Cortex of kidney (tissue), 1 donor: ENCODE measurements at places on chromosomes 3 and 15.

DNA sequence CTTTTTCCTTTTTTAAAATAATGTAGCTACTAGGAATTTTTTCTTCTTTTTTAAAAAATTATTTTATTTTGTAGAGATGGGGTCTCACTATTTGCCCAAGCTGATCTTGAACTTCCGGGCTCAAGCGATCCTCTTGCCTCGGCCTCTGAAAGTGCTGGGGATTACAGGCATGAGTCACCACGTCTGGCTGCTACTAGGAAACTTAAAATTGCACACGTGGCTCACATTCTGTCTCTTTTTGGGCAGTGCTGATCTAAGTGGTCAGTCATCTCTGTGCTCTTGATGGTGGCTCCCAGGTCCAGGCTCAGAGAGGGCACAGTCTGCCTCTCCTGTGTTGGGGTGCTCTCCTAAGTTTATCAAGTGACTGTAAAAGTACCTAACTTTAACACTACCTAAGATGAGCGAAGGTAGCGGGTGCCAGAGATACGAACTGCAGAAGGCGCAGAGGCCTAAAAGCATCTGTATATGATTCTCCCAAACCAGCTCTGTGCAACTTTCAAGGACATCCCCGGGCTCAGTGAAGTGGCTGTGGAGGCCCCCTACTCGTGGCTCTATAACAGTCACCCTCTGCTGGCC lies 52.9 kb upstream of the SEC13 start:
- no peak for DNase-seq

DNA sequence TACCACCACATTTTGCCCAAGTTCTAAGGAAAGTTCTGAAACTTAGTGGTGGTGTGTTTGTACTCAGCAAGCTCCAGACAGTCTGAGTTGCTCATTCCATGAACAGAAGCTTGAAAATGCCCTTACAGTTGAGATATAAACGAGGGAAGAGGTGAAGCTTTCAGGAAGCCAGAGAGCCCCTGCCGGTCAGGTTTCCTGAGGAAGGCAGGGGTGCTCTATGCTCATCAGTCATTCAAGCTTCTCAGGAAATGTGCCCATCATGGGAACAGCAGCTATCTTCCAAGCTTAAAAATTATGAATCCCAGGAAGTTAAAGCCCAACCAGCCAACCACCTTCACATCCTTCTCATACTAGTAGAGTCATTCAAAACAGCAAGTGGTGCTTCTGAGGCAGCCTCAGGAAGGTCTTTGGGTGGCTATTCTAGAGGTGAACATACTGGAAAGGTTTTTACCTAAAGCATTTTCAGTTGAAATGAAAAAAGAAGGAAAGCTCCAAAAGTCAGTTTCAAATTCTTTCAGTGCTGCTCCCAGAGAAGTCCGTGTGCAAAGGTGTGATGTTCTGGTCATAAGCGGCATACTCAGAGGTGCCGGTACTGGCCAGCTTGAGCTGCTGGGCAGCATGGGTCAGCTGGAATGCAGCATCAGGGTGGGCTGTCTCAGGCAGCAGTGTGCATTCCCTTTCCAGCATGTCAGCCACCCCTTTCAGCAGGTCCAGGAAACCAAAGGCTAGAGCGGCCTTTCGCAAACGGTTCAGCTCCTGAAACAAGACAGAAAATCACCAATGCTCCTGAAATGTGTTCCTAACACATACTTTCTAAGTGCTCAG lies 31.8 kb downstream of the INTS14 start:
- DNase-seq = no peak

DNA sequence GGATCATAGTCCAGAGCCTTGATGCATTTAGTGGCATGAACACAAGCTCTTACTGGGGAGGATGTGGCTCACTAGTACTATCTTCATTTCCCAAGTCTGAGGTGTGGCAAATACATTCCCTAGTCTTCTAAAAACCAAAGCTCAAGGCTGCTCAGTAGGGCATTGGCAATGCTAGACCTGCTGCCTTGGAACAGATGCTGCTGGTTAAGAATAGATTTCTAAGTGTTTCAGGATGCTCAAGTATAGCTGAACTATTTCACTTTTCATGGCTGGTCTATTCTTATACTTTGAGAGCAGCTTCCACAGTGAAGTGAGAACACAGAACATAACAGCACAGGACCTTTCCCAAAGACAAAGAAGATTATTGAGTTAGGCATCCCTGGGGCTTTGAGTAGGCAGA lies 178.8 kb downstream of the CHST2 start:
- DNase-seq = no peak

GRCh38 chr15:56227306-56227705 lies 16.4 kb downstream of the RFX7 start:
- no peak for DNase-seq

DNA sequence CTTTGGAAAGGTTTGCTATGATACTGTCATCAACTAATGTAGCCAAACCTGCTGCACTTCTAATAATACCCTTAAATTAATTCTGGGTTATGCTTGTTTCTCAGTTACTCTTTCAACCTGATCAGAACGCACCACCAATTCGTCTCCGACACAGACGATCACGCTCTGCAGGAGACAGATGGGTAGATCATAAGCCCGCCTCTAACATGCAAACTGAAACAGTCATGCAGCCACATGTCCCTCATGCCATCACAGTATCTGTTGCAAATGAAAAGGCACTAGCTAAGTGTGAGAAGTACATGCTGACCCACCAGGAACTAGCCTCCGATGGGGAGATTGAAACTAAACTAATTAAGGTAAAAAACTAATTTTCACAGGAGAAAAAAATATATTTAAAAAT lies 7.9 kb upstream of the RPLP1 start:
- no peak for DNase-seq

GRCh38 chr15:61661791-61662190 lies 398.5 kb downstream of the VPS13C start:
- DNase-seq = no peak

DNA sequence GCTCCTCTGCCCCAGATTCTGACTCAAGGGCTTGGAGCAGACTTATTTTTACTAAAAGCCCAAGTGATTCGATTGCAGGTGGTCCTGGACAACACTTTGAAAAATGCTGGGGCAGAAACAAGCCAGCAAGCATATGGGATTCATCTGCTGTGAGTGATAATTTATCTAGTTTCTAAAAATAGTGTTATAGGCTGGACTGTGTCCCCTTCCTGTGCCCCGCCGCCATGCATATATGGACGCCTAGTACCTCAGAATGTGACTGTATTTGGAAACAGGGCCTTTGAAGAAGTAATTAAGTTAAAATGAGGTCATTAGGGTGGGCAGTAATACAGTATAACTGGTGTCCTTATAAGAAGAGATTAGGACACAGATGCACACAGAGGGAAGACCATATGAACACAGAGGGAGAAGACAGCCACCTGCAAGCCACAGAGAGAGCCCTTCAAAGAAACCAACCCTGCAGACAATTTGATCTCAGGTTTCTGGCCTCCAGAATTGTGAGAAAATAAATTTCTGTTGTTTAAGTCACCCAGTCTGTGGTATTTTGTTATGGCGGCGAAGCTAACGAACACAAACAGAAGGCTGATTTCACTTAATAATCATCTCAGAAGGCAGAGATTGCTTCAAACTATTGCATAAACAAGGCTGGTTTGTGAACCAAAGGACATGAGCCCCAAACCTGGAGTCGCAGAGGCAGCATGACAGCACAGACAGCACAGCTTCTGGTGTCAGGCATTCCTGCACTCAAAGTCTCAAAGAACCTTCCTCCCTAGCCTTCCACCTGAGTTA lies 59.1 kb downstream of the CCNL1 start:
- no peak for DNase-seq

DNA sequence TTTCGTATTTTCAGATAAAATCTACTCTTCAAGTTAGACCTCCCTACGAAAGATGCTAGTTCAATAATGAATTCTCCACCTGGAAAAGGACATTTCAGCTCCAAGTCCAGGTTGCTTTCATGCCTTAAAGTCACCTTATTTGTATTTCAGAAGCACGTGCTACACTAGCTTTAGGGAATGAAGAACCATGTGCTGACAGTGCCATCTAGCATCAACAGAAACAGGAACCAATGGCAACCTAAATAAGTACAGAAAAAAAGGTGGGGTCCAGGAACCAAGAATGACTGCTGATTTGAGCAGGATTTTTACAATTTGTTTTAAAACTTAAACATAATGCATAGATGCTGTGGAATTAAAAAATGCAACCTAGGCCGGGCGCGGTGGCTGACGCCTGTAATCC lies 77.6 kb upstream of the SNRPN start:
- DNase-seq = no peak

- no peak for DNase-seq
Measured at GRCh38 chr3:112718516-112718915, 77.6 kb upstream of the CCDC80 start.

- DNase-seq = no peak
Measured at GRCh38 chr15:57827021-57827420, 120.5 kb downstream of the POLR2M start.

DNA sequence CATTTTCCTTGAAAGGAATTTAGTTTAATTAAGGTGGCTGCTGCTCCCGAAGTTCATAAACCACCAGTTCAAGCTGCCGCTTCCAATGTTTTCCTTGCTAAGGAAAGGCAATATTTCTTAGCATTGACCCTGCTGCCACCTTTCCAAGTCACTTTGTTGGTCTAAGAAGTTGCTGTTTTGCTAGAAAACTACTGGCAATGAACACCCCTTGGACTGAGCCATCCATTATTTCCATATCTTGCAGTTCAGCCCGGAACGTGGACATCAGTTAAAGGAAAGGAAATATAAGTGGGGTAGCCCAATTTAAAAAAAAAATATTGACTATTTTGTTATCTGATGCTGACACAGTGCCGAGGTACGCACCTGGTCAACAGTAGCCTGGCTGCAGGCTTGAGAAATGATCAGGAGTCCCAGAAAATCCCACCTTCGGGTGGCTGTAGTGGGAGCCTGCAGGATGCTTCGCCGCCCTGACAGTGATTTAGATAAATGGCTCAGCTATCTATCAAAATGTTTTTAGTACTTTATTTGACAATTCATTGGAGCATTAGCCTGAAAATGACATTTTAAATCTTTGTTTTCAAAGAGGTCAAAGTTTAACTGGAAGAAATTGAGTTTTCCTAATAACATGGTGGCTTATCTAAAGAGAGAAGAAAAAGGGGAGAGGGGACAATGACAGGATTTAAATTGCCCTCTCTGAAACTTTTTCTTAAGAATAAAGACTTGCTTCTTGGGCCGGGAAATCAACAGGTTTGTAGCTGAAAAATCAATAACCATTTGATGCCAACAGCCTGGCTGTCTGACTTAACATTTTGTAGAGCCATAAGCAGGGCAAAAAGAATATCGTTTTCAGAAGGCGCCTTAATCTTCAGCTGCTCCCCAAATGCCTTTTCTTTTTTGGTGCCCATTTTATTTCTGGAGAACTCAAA lies 1.6 kb downstream of the RARB start:
- no peak for DNase-seq

DNA sequence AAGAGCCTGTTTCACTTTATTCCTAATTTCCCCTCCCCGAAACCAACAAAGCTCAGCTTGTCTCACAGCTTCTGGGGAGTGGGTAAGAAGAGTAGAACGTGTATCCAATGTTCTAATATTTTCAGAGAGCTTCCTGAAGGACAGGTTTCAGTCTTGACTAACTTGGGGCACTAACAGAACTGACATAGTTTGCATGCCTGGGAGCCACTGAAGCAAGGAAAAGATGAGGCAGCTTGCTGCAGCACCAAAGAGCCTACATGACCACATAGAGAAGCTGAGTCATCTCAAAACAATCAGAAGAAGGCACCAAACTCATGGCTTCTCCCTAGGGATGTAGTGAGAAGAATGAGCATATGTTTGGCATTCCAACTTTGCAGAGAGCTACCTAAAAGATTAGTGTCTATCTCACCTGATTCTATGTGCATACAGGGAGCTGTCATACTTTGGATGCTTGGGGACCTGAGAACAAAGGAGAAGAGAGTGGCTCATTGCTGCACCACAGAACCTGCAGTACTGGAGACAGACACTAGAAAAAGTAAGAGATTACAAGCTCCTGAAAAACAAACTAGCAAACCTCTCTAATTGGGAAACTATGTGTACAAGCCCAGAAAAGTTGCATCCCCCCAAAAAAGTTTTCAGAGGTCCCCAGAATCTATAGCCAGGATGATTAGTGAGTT lies 86.9 kb downstream of the DCLK3 start:
- DNase-seq = no peak

DNA sequence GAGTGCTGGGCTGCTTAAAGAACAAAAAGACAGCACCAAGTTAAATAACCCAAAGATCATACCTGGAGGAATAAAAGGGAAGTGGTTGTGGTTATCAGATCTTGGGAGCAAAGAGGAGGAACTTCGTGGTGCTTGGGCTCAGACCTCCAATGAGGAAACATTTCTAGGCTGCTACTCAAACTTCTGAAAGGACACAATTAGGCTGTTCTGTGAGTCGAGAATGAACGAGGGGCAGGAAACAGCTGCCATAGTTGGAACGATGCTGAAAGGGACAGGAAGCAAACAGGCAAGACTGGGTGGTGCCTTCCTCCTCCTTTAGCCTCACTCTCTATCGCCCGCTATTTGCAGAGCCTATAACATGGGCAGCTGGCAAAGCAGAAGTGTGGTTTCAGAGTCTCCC lies 276.3 kb upstream of the ARRDC4 start:
- no peak for DNase-seq

DNA sequence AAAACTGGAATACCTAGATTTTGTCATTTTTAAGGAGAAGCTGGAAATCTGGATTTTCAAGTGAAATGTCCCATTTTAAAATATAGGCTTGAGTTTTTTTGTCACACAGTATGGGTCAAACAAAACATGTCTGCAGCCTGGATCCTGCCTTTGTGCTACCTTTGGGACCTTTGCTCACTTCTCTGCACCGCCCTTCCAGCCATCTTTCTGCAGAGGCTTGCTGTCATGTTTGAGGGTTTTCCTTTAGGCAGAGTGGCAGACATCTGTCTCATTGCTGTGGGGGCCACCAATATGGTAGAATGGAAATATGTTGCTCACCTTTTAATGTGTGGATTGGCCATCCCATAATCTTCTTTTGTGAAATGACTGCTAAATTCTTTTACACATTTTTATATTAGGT lies 136.3 kb downstream of the EEFSEC start:
- DNase-seq = no peak

- DNase-seq = no peak
Measured at GRCh38 chr3:101042996-101043686, 49.9 kb upstream of the ABI3BP start.

DNA sequence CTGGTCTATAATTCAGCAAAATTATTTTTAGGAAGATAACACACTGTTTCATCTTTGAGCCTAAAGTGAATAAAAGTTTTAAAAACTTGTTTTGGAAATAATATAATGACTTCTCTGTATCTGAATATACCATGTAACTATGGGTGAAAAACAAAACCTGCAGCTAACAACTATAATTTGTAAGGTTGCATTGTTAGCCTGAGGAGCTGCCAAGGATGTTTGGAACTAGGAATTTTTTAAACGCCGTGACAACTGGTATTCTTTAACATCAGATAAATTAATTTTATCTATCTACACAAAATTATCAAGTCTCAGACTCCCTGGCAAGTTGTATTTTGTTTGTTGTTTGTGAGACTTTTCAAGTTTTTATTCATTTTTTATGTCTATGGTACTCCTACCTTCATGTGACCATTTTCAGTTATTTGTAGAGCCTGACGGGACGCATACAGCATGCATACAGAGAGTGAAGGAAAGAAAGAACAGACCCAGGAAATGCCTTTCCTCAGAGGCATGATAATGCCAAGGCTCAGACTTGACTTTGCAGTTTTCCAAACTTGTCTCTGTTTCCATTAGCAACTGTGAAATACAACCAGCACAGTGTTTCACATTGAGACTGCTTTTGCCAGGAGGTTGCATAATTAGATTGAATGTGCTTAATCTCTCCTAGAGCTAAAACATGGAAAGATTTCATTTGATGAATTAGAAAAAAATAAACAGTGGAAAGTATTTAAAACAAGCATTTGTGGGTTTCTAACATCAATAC lies 60.8 kb upstream of the ARHGEF26 start:
- DNase-seq = no peak
